Stimulated activated CD4-positive, alpha-beta T cell treated with anti-CD3 and anti-CD28 coated beads, Interleukin-15, amount 100 ng/mL, for 1 hour (primary cell): ENCODE measurements at places on chromosomes 6 and 20.

DNA sequence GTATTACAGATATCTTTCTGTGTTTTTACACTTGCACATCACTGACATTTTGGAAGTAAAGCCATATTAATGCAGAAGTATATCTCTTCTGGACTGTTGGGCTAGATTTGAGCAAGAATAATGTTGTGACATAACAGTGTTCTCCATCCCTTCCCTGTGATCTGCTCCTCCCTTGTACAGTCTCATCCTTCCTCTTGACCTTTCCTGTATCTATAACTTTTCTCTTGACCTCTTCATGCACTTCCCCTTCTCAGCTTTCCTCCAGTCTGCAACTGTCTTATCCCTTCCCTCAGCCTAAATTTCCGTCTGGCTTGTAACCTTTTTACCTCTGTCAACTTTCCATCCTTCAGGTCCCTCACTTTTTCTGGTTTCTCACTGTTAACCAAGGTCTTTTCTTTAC is 29.8 kb downstream of the NCOA3 start:
- no peak for DNase-seq

DNA sequence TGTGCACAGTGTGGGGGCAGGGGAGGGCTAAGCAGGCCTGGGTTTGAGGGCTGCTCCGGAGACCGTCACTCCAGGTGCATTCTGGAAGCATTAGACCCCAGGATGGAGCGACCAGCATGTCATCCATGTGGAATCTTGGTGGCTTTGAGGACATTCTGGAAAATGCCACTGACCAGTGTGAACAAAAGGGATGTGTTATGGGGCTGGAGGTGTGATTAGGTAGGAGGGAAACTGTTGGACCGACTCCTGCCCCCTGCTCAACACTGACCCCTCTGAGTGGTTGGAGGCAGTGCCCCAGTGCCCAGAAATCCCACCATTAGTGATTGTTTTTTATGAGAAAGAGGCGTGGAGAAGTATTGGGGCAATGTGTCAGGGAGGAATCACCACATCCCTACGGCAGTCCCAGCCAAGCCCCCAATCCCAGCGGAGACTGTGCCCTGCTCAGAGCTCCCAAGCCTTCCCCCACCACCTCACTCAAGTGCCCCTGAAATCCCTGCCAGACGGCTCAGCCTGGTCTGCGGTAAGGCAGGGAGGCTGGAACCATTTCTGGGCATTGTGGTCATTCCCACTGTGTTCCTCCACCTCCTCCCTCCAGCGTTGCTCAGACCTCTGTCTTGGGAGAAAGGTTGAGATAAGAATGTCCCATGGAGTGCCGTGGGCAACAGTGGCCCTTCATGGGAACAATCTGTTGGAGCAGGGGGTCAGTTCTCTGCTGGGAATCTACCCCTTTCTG is 44.0 kb upstream of the TTPAL start:
- DNase-seq, result no peak

DNA sequence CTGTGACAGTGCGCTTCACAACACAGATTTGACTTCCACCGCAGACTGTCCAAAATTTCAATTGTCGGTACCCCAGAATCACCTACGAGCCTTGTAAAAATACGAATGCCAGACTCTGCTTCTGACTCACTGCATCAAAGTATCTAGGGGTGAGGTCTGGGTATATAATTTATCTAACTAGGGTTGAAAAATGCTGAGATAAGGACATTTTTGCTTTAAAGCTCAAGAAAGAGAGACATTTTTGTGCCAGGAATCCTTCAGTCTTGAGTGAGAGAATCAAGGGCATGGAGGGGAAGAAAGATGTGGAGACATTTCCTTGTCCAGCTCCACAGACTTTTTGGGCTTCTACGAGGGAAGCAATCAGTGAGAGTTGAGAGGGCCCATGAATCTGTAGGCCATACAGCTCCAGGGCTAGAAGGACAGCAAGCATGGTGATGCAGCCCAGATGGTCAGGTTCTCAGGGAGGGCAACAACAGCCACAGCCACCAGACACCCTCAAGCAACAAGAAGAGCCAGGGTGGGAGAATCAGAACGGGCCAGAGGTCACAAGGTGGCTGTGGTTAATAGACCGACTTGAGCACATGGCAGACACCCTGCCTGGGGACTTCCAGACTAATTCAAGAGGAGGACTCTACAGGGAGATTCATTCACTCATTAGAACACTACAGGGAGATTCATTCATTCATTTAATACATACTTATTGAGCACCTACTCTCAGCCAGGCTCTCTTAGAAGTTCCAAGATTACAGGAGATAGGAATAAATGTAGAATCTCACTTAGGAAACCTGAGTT is 211.1 kb upstream of the PRDM1 start:
- DNase-seq, result no peak

GRCh38 chr6:351867-352289 is 39.7 kb upstream of the IRF4 start:
- DNase-seq, result no peak

DNA sequence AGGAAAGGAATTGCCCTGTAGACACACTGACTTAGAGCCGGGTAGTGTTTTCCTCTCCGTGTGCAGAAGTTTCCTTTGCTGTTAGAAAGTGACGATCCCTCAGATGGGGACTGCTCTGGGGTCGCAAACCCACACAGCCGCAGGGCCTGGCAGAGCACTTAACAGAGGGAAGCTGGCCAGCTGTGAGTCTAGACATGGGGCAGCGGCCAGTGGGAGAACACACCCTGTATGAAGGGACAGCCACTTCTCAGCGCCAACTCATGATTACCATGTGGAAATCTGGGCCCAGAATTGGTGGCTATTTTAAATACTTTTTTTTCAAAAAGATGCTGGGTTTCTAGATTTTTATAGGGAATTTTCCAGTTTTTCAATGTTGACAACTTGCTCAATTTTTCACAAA is 39.4 kb downstream of the SLC9A8 start:
- no peak for DNase-seq

DNA sequence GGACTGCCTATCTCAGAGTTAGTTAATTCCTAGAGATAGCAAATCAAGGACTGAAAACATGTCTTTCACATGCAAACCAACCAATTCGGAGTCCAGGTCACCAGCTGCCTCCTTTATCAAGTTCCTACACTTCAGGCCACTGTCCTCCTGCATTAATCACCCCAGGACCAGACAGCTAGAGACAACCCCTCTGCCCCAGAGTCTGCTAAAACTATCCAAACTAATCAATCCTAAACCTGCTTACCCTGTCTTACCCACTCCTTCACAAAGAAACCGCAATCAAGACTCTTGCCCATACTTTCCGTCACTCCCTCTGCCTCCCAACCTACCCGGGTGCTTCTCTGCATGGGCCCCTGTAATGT is 207.0 kb downstream of the HIVEP2 start:
- DNase-seq, result no peak

DNA sequence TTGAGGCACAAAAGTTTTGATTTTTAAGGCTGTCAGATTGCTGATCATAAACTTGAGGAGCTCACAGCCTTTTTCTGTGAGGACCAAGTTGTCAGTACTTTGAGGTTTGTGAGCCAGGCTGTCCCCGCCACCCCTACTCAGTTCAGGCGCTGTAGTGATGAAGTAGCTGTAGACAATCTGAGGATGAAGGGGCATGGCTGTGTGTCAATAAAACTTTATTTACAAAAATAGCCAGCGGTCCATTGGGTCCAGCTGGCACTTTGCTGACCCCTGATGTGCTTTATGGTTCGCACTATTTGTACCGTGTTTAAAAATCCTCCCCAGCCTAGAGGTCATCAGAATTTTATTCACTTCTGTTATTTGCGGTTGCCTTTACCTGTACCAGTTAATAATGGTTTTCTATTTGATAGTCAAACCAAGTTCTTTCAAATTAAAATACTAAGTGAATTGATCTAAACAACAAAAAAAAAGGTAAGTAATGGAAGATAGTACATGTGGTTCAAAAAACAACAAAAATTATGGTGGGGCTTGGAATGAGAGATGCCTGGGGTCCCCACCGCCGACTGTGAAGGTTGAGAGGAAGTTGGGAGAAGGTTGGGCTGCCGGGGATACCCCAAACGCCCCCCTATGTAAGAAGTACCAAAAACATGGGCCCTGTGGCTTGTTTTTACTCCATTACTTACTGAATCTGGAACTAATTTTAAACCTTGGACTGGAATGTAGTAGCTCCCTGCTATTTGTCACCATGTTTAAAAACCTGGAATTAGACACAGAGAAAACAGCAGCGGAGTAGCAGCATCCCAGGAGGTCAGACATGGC is 123.6 kb downstream of the SYCP2 start:
- DNase-seq, result no peak
